GM19239 (cell line): ENCODE measurements at places on chromosomes 3 and 15.

DNA sequence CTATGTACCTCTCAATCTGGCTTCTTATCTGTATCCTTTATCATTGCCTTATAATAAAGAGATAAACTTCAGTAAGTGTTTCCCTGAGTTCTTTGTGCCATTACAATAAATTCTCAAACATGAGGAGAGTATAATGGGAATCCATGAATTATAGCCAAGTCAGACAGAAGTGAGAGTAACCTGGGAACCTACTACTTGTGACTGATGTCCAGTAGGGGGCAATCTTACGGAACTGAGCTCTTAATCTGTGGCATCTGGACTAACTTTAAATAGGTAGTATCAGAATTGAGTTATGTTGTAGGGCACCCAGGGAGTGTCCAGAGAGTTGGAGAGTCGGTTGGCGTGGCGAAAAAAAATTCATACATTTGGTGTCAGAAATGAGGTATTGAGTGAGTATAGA, 542.6 kb downstream of the ZBBX start:
- DNase-seq = no peak

DNA sequence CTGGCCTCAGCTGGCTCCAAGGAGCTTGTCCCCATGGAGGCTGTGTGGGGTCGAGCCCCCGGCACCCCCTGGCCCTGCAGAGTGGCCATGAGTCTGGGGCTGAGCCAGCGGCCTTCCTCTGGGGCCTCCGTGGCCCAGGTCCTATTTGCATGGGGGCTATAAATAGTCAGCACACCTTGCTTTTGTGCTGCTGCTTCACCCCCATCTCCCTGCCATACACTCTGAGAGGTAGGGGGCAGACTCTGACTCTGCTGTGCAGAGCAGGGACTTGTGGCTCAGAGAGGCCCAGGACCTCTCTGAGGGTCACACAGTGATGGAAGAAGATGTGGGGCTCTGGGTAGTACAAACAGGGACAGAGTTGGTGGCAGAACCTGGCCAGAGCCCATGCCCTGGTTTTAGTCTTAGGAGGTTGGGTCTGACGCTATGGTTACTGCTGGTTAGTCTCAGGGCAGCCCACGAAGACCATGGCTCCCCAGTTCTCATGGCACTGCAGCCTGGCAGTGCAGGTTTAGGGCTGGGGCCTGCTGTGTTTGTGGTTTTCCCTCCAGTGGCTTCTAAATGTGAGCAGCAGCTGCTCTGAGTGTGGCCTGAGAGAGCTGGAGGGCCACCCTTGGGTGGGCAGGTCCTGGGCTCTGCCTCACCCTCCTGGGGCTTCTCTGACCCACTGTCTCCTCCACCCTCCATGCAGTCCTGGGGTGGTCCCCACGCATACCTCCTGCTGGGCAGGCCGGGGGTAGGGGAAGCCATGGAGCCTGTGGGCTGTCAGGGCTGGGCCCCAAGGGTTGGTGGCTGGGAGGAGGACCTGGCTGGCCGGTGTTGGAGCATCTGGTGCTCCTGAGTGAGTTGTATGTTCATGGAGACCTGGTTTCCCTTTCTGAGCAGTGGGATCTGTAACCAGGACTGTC, 13.6 kb downstream of the PRKCD start:
- peak; percentile 53 for DNase-seq

- DNase-seq = no peak
Observed at GRCh38 chr3:40313975-40314860, 4.7 kb downstream of the EIF1B start.

- DNase-seq = no peak
Observed at GRCh38 chr15:35912196-35912595, 366.2 kb upstream of the DPH6 start.

DNA sequence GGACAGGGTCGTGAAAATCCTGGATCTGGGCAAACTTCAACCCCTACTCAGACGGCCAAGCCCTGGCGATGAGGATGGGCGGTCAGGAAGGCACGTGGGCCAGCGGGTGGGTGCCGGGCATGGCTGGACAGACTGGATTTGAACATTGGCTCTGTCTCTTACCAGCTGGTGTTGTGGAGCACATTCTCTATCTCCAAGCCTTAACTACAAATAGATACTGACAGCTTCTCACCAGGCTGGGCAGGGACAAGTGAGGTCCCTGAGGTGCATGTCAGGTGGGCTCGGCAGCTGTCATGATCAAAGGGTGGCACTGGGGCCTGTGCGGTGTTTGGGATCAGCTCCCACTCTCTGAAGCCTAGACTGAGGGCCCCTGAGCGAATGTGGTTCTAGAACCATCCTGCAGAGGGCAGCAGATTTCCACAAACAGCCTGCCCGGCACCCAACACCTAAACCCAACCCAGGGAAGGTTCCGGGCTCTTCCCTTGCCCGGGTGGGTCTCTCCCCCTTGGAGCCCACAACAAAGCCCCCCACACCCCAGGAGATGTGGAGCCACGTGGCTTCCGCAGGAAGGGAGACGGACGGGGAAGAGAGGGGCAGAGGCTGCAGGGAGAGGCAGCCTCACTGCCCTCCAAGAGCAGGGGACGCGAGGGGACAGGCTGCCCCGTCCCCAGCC, 58.4 kb downstream of the RGMA start:
- DNase-seq = peak; percentile 82

DNA sequence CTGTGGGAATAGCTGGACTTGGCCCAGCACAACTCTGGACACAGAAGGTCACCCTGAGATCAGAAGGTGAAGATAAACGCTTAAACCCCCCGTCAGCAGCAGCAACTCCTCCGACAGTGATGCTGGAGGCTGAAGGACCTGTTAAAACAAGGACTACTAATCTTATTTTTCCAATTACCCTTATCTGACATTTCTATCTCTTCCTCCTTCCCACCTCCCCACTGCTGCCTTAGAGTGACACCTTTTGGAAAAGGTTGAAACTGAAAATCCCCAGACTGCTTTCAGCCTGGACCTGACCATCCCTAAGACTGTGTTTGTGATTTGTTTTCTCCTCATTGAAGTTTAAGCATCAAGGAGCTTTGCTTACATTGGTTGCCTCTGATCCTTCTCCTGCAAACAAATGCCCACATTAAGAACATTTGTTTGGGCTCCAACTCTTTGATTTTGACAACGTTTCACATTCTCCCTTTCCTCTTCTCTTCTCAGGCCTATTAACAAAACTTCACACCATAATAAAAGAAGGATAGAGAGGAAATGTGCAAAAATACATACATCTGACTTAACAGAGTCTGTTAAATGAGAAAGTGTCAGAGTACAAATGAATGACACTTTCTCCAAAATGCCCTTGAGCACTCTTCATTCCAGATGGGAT, 410.6 kb upstream of the WNT5A start:
- no peak for DNase-seq

- DNase-seq = no peak
Observed at GRCh38 chr3:122063908-122064307, 8.7 kb downstream of the CD86 start.

DNA sequence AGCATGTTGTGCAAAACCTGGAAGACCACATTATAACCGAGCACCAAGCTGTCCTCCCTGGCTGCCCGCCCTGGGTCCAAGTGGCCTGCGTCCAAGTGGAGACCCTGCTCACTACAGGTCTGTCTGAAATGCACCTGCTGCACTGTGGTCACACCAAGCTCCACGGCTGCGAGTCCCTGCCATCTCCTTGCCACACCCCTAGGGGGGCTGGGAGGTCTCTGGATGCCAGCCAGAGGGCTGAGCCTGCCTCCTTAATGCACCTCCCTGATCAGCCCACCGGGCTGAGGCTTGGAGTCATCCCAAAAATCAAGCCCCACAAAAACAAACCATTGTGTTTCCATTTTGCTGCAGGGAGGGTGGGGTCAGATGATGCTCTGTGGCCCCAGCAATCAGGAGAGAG, 187.1 kb downstream of the MEGF11 start:
- DNase-seq = no peak

GRCh38 chr3:131174752-131175151, 148.1 kb downstream of the NEK11 start:
- DNase-seq = peak; percentile 20

- no peak for DNase-seq
Observed at GRCh38 chr15:56616551-56616950, 116.8 kb downstream of the ZNF280D start.

DNA sequence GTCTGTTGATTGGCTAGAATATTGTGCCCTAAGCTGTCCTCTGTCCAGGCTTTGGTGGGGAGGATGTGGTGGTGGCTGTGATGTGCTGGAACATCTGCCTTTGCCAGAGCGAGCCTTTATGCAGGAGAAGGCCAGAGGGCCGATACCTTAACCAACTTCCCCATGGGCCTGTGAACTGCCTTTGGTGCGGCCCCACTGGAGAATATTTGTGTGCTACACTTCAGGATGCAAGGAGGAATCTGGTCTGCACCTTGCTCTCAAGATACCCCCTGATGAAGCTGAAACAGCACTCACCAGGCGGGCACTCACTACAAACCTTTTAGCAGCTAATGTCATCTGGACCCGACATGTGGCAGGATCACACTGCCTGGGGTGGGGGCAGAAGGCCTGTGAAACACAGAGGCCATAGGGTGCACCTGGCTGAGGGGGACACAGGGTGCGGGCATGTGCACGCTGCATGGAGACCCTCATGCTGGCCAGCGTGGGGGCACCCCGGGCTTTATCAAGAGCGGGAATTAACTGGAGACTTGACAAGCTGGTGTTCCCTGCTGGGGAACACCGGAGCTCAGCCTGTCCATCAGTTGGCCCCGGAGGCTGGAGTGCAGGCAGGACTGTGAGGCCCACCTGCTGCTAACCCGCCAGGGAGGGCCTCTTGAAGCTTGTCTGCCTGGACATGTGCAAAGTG, 16.4 kb downstream of the PRR23E start:
- no peak for DNase-seq

DNA sequence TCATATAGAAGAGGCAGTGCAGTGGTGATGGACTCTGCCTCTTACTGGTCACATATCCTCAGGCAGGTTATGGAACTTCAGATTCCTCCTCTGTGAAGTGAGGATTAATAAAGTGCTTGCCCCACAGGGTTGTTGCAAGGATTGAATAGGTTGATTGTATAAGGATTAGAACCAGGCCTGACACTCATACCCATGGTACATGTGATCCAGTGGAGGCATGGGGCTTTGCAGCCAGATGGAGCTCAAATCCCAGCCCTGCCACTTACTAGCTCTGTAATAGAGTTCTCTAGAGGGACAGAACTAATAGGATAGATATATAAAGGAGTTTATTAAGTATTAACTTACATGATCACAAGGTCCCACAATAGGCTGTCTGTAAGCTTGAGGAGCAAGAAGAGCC, 184.6 kb upstream of the EIF1B start:
- no peak for DNase-seq

DNA sequence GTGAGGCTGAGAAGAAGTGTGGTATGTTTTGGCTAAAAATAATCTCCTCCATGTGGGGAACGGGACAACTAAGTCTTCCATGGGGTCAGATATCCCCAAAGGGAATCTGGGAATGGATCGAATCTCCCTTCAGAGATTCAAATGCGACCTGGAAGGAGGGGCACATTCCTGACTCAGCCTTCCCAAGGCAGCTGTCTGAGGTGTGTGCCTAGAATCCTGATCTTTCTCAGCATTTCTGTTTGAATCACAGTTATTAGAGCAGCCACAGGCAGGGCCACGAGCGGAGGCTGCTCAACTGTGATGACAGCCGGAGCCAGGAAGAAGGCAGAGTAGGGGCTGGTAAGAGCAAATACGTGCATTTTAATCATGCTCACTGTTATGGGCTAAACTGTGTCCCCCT, 135.1 kb downstream of the ADAMTS17 start:
- DNase-seq = no peak

- DNase-seq = no peak
Observed at GRCh38 chr15:96974761-96975160, 644.3 kb downstream of the NR2F2 start.
